ENCODE measurements at places on chromosomes 1 and 21.

DNA sequence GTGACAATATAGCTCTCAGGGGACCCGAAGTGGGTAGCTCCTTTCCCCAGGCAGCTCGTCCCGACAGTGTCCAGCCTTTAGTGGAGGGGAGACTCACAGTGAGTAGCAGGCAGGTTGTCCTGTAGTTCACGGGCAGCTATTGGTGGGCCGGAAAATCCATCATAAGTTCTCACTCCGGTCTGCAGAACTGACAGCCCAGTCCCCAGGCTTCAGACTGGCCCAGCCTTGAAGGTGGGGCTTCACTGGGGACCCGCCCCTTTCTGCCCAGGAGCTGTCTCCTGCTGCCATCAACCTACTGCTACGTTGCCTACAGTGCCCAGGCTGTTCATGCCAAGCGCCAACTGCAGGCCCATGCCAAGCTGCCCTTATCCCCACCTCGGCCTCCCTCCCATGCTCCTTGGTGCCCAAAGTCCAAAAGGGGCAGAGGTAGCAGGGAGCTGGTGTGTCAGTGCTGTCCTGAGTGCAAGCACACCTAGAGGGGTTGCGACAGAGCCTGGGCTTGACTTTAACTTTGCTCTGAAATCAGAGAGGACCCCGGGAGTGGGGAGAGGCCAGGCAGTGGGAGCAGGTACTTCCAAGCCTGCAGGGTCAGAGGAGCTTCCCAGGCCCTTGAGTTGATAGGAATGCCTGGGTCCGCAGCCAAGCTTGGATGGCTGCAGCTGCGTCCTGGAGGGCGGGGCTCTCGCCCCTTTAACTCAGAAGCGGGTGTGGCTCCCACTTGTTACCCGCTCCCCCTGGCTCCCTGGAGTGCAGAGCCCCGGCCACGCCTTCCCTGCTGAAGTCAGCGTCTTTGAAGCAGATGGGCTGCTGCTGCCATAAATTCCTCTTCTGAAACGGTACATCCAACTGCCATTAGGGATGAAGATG, 1144.3 kb upstream of the NCAM2 start:
- DNase-seq, result no peak

GRCh38 chr1:94949681-94950661, 23.1 kb upstream of the CNN3 start:
- no peak for DNase-seq

GRCh38 chr21:14353726-14354125, 29.2 kb downstream of the HSPA13 start:
- peak; percentile 1 for DNase-seq

- DNase-seq, result peak; percentile 62
These were observed 69.0 kb upstream of the MARK1 start for GRCh38 chr1:220458936-220459335.

GRCh38 chr1:226293553-226293920, 15.4 kb downstream of the LIN9 start:
- no peak for DNase-seq

GRCh38 chr1:30407865-30408580, 315.4 kb downstream of the MATN1 start:
- no peak for DNase-seq

- no peak for DNase-seq
These were observed 7.6 kb downstream of the SESN2 start for GRCh38 chr1:28266920-28267322.

DNA sequence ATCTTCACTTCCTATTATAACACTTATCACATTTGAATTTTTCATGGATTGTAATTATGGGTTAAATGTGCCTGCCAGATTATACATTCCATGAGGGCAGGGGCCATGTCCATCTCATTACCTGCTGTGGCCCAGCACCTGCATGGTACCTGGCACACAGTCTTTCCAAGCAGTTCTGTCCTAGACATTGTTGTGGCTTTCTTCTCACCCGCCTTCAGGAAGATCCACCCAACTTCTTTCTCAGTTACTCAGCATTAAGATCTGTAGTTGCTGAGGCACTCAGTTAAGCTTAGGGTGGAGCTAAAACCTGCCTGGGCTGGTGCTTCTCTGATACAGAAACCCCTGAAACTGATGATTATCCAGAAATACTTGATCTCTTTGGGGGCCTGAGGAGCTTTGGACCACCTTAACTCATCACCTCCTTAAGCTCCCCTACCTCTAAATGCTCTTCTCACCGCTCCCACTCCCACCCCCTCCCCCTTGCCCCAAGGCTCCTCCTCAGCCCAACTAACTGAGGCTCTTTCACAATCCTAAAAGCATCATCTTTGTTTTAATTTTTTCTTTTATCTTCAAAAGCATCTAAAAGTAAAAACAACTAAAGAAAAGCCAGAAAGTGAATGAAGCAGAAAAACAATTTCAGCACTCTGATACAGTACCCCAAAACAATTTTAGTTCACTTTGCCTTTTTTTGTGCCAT, 190.6 kb downstream of the FGGY start:
- DNase-seq, result no peak

DNA sequence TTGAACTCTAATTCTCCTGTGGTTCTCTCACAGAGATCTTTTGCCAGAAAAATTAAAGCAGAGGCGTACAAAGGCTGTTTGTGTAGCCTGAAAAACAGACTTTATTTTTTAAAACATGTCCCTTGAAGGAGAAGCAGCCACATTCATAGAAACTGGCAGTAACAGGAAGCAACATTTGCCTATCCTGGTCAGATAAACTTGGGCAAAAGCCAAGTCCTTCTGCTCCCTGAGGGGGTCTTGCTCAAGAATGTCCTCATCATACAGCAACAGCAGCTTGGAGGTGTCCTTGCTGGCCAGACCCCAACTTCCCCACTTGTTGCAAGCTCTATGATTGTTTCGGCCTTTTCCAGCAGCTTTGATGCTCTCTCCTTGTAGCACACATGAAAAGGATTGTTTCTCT, 36.3 kb downstream of the MSTO1 start:
- DNase-seq, result peak; percentile 73

- no peak for DNase-seq
These were observed 243.6 kb downstream of the TNR start for GRCh38 chr1:175499595-175500382.

- DNase-seq, result no peak
These were observed 532.2 kb downstream of the MATN1 start for GRCh38 chr1:30191154-30191702.

DNA sequence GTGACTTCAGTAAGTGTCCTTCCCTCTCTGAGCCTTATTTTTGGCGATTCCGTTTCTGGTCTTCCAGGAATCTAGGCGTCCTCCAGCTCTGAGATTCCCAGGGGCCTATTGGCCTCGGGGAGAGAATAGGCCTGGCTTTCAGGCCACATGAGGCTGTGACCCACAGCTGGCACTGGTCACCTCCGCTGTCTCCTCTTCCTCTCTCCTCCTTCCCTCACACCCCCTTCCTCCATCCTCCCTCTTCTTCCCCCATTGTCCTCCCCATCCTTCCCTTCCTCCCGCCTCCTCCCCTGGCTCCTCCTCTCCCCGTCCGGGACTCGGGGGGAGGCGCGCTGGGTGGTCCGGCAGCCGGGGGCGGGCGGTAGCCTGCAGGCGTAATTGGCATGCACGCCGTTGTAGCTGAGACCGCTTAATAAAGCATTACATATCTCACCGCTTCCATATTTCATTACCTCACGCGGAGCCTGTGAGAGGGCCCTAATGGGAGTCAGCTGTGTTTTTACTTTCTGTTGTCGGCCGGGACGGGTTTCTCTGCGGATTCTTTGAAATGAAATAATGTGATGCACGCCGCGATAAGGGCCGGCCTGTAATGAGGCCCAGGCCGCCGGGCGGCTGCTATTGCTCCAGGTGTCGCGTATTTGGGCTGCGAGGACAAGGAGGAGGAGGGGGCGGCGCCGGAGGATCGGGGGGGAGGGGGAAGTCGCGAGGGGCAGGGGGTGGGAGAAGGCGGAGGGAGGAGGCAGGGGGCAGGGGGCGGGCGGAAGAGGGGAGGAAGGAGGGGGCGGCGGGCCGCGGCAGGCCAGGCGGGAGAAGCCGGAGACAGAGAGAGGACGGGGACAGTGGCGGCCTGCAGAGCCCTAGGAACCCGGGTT, 95.3 kb downstream of the FOXD2 start:
- peak; percentile 24 for DNase-seq

GRCh38 chr21:40641042-40641441, 205.9 kb downstream of the DSCAM start:
- no peak for DNase-seq

DNA sequence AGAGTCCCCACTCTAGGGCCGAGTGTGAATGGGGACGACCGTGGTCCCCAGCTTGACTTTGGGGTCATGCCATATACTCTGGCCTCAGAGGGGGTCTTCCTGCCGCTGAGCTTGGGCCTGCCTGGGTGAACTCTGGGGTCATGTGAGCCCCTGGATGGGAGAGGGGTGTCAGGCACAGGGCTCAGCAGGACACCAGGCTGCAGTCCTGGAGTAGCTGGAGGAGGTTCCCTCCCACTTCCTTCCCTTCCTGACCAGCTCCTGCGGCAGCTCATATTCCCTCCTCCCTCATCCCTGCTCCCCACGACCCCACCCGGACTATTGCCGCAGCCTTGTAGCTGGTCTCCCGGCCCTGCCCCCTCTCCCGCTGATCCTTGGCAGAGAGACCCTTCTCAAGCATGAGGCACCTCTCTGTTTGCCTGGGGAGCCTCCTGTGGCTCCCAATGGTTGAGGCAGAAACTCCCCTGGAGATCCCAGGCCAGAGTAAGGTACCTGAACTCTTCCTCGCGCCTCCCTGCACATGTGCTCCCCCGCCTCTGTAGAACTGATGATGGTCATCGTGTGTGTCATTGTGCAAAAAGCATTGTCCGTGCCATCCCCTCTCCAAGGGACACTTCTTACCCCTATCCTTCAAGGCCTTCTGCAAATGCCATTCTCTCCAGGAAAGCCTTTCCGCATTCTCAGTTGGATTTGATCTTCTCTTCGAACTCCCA, 1.8 kb downstream of the TNFRSF1B start:
- DNase-seq, result no peak

DNA sequence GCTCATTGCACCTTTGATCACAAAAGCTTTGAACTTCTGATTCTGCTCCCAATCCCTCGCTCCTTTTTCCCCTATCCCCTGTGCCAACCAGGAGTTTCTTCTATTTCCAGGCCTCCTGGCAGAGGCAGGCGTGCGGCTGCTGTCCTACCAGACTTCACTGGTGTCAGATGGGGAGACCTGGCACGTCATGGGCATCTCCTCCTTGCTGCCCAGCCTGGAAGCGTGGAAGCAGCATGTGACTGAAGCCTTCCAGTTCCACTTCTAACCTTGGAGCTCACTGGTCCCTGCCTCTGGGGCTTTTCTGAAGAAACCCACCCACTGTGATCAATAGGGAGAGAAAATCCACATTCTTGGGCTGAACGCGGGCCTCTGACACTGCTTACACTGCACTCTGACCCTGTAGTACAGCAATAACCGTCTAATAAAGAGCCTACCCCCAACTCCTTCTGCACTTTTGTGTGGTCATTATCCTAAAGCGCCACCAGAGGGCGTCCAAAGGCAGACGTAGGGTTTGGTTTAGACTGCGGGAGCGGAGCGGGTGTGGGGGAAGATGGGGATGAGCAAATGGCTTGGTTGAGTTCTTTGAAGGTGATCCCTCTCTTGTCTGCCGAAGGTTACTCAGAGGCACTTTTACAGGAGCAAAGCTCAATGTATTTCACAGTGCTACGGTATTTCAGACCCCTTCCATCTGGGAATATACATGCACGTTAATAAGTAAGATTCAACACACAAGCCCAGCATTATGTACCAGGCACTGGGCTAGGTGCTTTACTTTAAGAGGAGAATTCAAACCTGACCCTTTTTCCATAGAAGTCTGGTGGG, 24.7 kb downstream of the HMGCS2 start:
- DNase-seq, result peak; percentile 56

DNA sequence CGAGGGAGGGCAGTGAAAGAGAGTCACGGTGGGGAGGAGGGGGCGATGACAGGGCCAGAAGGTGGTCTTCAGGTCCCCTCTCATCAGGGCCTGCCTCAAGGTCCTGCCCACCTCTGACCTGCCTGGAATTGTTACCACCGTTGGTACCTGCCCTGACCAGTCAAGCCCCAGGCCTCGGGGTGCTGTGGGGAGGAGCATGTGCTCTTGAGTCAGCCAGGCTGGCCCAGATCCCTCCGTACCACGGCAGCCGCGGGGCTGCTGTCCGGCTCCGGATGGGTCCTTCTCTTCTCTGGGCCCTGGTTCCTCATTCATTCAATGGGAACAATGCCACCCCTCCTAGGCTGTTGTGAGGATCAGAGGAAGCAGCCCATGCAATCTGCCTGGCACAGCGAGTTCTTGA, 22.0 kb downstream of the SERINC2 start:
- DNase-seq, result no peak

GRCh38 chr1:226446094-226446493, 38.2 kb upstream of the PARP1 start:
- no peak for DNase-seq

DNA sequence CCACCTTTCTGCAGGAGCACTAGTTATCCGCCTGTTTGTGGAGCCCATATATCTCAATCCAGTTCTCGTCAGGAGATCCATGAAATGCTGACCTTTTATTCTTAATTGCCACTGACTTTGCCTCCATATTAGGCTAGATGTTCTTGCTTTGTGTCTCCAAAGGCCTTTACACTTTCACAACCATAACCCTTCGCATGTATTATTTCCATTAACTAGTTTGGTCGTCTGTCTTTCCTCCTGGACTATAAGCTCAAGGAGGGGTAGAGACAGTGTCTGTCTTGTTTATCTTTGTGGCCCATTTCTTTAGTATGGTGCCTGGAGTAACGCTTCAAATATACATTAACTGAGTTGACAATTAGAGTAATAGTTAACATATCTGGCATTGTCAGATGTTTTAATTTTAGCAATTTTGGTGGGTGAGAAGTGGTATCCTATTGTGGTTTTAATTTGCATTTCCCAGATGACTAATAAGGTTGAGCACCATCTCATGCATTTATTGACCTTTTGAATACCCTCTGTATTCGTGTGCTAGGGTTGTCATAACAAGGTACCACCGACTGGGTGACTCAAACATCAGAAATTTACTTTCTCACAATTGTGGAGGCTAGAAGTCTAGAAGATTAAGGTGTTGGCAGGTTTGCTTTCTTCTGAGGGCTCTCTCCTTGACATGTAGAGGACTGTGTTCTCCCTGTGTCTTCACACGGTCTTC, 21.7 kb upstream of the IL12RB2 start:
- peak; percentile 8 for DNase-seq

DNA sequence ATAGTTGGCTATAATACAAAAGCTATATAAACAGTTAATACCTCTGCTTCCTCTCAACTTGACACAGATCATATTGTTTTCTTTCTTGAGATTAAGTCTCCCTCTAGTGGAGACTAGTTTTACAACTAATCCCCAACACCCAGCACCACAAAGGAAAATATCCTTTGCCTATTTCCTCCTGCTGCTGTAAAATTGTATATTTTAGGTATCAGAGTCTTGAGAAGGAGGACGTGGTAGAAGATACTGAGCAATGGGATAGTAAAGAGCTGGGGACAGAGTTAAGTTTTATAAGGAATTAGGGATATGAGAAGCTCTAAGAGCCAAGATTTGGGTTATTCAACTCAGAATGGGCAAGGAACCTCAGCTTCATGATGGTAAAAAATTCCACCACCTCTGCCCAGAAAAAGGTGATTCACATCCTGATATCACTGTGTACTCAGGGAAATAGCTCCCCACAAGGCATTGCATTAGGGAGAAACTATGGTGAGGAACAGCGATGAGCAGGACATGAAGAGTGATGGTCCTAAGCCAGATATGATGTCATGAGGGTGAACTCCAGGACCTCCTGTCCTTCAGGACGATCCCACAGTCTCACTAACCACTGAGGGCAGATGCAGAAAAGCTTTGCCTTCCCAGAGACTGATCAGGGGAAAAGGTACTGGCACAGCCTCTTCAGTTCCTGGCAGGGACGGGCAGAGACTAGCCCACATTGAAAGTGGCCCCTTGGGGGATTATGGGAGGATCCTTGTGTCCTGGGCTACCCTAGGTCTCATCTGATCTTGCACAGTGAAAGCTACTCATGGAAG, 14.7 kb upstream of the CFAP126 start:
- DNase-seq, result peak; percentile 48

- no peak for DNase-seq
These were observed 1.5 kb downstream of the CSDE1 start for GRCh38 chr1:114756009-114756892.
